ENCODE measurements at places on chromosomes 4 and X. TPM values are rescaled to one million over a fixed set of nuclear protein-coding genes. Genes with fewer than 3 reads are reported as not detected.

The GSPT2 gene
- total RNA-seq: 13.3 TPM

The SPANXA1 gene
- not detected for total RNA-seq

The AFP gene
- total RNA-seq: not detected

DNA sequence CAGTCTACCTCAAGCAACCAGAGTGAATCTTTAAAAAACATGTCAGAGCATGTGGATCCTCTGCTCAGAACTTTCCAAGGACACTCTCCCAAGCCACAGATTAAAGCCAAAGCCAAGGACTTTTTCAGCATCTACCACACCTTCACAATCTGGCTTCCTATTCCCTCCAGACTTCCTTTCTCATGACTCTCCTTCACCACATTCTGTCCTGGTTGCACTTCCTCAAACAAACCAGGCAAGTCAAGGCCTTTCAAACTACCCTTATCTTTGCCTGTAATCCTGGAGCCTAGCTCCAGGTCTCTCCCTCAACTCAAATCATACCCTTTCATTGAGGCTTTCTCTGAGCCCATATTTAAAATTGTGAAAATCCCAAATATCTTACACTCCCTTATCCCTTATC is 191.6 kb upstream of the GALNTL6 start:
- no peak for DNase-seq

DNA sequence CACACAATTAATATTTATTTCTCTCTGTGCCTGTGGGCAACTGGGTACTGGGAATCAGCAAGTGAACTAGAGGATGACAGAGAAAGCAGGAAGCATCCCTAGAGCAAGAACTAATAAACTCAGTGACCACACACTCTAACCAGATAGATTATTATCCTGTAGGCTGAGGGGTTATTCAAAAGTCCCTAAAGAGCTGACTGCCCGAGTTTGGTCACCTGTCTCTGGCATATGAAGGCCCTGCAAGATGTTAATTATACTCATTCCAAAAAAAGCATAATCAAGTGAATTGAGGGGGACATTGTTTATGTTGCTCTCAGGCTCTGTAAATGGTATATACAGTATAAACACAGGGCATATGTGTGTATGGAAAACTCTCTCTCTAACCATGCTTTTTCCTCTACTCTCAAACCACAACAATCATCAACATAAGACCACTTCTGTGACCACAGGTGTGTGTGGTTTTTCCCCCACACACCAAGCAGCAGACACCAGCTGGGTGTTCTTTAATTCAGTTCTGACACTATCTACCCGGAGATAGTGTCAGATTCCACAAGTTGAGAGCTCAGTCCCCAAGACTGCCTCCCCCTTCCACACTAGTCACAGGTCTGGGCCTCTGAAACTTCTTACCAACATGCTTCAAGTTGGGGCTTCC is 6.2 kb upstream of the HPSE start:
- DNase-seq: peak; percentile 77

- peak; percentile 51 for DNase-seq
Observed at GRCh38 chr4:16026160-16026761, 57.6 kb downstream of the PROM1 start.

DNA sequence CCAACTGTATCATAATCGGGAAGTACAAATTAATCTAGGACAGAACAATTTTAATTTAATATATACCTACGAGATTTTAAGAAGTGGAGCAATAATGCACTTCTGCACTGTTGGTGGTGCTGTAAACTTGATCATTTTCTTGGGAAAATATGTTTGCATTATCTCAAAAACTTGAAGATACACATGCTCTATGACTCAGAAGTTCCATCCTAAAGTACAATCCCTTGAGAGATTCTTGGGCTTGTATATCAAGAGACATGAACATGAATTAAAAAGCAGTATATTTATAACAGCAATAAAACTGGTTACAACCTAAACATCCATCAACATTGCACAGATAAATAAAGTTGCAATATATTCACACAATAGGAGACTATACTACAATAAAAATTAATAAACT is 168.8 kb downstream of the CLCN4 start:
- no peak for DNase-seq

DNA sequence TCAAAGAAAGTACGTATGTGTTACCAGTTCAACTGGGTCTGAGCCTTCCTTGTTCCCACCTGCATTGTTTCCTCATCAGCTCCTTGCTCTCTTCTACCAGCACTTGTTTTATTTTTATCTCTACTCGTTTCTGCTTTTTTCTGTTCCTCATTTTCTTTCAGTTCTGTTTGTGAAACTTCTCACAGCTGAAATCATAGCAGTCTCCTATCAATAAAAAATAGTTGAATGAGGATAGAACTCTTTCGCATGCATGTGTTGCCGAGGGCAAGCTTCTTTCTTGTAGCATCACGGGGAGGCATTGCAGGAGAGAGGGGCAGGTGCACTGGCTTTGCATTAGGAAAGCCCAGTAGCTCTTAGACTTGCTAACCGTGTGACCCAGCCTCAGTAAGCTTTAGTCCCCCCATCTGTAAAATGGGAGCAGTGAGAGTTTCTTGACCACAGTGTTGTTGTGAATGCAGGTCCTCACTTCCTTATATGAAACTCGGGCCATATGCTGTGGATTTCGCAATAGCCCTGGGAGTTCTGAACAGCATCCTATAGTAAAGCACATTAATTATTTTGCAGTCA is 24.7 kb downstream of the OFD1 start:
- DNase-seq: no peak

DNA sequence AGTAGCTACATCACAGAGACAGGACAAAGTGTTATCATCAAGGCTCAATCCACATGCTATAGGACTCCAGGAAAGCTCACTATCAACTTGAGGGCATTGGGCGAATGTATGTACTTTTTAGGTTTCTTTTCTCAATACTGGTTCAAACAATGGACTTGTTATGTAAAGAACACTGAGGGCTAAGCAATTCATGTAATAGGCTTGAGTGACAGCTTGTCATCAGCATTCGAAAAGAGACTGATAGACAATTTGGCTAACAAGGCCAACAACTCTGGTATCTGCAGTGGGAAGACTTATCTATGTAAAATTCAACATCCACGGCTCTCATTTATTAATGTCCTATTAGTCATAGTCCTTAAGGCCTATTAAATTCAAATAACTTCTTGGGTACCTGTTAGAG is 141.1 kb downstream of the NPNT start:
- no peak for DNase-seq

Measured in activated CD8-positive, alpha-beta T cell treated with anti-CD3 and anti-CD28 coated beads, Interleukin-2, amount 10 ng/mL, durations not matched to agents 7 days and 5 days (primary cell).